MM.1S (cell line): ENCODE measurements at places on chromosomes 2 and 18.

- H3K27me3 ChIP-seq: no peaks in the 10 kb centered on the region
- no peaks in the 10 kb centered on the region for H3K36me3 ChIP-seq
- no peak overlapping the region for H3K4me3 ChIP-seq
- no peak for DNase-seq
- no peak overlapping the region for H3K27ac ChIP-seq
- no peaks in the 10 kb centered on the region for H3K4me1 ChIP-seq
These were observed 44.7 kb upstream of the KIDINS220 start for GRCh38 chr2:8882094-8882493.

DNA sequence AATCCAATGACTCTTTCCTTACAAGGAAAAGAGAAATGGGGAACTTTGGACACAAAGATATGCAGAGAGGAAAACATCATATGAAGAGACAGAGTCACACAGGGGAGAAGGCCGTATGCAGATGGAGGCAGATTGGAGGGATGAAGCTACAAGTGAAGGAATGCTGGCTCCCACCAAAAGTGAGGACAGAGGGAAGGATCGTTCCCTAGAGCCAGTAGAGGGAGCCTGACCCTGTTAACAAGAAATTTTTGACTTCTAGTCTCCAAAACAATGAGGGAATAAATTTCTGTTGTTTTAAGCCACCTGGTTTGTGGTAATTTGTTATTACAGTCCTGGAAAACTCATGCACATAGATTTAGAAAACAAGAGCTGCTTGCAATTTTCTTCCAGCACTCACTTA is 169.3 kb downstream of the PMAIP1 start:
- H3K36me3 ChIP-seq: no peaks in the 10 kb centered on the region
- no peak for DNase-seq
- no peak overlapping the region for H3K27ac ChIP-seq
- H3K4me3 ChIP-seq: no peak overlapping the region
- no peaks in the 10 kb centered on the region for H3K27me3 ChIP-seq

DNA sequence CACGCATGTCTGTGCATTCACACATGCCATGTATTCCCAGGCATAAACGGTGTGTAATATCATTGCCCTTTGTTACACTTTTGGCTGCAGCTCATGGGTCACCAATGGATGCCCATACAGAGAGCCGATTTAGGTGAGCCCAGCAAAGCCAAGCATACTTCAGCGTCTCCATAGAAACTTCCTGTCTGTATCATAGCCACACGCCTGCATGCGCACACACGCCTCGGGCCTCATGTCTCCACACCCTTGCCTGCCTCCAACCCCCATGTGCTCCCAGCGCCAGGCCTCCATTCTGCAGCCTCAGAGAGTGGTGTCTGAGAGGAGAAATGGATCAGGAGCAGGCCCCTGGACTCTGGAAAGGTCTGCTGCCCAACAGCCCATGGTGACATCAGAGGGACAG is 33.5 kb upstream of the SELENOI start:
- H3K4me1 ChIP-seq: peaks cover 13% of the 10 kb centered on the region; the same call in 1 of the 2 replicates
- H3K4me3 ChIP-seq: no peak overlapping the region
- no peaks in the 10 kb centered on the region for H3K36me3 ChIP-seq
- H3K27ac ChIP-seq: no peak overlapping the region
- H3K27me3 ChIP-seq: no peaks in the 10 kb centered on the region

GRCh38 chr2:2581331-2582159 is 250.5 kb upstream of the MYT1L start:
- H3K4me1 ChIP-seq: no peaks in the 10 kb centered on the region
- H3K27ac ChIP-seq: no peak overlapping the region
- H3K27me3 ChIP-seq: no peaks in the 10 kb centered on the region
- H3K36me3 ChIP-seq: no peaks in the 10 kb centered on the region

DNA sequence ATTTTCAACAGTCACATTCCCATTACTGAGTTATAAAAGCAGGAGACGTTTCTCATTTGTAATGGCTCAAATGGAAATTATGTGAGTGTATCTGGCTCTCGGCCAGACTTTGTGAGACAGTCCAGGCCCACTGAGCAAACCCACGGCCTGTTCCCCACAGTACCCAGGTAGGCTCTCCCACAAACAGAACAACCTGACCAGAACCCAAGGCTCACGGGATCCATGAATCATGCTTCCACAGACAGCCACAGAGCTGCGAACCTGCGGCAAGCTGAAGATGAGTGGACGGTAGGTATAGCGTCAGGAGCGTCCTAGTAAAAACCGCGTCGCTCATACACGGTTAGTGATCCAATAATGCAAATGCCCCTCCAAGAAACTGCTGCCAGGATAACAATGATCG is 34.2 kb downstream of the NDUFA10 start:
- peaks cover 5% of the 10 kb centered on the region for H3K36me3 ChIP-seq
- H3K27me3 ChIP-seq: no peaks in the 10 kb centered on the region
- H3K4me1 ChIP-seq: peaks cover 16% of the 10 kb centered on the region

GRCh38 chr2:66185497-66186054 is 249.3 kb upstream of the MEIS1 start:
- no peak overlapping the region for H3K27ac ChIP-seq
- H3K4me3 ChIP-seq: no peak overlapping the region
- no peaks in the 10 kb centered on the region for H3K27me3 ChIP-seq
- no peaks in the 10 kb centered on the region for H3K4me1 ChIP-seq
- DNase-seq: no peak
- H3K36me3 ChIP-seq: no peaks in the 10 kb centered on the region

DNA sequence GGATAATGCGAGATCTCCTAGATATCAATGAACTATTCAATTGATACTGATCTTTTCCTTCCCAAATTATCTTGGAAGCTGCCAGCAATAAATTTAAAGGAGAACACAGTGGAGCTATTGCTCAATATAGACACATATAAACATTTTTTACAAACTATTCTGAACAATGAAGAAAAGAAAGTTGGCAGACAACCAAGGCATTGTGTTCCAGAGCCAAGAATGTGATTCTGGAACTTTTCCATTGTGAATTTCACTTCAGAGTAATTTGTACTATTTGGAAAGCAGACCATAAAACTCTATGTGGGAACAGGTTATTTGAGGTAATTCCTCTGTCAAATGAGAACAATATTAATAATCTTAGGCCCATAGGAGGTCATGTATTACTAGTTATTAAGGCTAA is 588.2 kb downstream of the IRS1 start:
- no peak overlapping the region for H3K27ac ChIP-seq
- DNase-seq: no peak
- no peaks in the 10 kb centered on the region for H3K4me1 ChIP-seq
- H3K36me3 ChIP-seq: no peaks in the 10 kb centered on the region
- no peak overlapping the region for H3K4me3 ChIP-seq
